ENCODE measurements at places on chromosomes 6 and 20. TPM values are rescaled to one million over a fixed set of nuclear protein-coding genes. Genes with fewer than 3 reads are reported as not detected.

GRCh38 chr20:1423625-1424106 lies 30.8 kb upstream of the FKBP1A start:
- peak; percentile 90 for DNase-seq

Gene OR2J1
- polyA plus RNA-seq: not detected

- DNase-seq: no peak
These were observed 68.0 kb upstream of the KCNQ5 start for GRCh38 chr6:72553531-72554511.

Gene FAM83C
- polyA plus RNA-seq: not detected

Gene EMILIN3
- polyA plus RNA-seq: 18.6 TPM

DNA sequence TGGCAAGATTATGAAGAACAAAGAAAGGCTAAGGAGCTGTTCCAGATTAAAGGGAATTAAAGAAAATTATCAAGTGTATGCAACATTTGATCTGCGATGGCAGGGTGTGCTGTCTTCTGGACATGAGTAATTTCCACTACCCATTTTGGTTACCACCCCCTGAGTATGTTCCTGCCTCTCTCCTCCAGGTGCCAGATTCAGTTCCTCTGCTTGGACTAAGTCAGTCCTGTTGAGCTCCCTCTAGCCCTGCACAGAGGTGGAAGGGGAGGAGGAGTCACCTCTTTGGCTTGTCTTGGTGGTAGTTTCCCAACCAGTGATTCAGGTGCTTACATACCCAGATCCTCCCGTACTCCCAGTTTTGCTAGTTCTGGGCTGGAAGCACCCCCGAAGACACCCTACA lies 22.2 kb upstream of the SNRPB2 start:
- DNase-seq: no peak

DNA sequence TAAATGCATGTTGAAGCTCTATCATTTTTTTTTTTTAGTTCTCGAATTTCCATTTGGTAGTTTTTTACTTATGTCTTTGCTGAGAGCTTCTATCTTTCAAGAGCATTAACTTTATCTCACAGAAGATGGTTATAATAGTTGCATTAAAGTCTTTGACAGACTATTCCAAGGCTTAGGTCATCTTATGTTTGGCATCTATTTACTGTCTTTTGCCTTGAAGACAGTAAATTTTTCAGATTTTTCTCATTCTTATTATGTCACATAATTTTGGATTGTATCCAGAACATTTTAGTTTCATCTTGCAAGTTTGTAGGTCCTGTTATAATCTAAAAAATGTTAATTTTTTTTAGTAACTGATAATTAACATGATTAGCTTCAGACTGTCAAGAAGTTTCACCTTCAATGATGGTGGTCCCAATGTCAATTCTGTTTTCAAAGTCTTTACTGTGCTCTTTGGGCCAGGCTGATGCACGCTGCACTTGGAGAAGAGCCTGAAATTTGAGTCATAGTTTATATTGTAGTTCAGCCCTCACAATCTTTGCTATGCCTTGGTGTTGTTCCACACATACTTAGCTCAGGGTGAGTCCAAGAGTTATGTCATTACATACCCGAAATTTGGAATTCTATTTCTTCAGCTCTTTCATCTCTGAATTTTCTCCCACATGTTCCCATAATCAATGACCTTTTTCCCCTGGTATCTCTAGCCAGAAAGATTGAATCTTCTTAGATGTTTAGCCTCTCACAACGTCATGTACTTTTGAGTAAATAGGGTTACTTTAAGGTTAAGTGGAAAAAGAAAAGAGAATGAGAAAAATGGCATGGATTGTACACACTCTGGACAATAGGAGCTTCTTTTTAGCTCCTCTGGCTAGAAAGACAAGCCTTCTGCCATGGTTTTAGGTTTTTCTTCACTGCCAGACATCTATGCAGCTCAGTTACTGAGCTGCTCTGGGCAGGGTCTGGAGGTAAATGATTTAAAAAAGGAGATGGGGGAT lies 110.3 kb upstream of the BTBD3 start:
- no peak for DNase-seq

Gene FLRT3
- 0.87 TPM for polyA plus RNA-seq

Gene DDX43
- polyA plus RNA-seq: not detected

- DNase-seq: no peak
These were observed 296.5 kb upstream of the RUNX2 start for GRCh38 chr6:45031601-45032000.

- DNase-seq: no peak
These were observed 84.9 kb downstream of the TIAM2 start for GRCh38 chr6:155079985-155080452.

Gene CEP85L
- 2.2 TPM for polyA plus RNA-seq

Gene RHAG
- polyA plus RNA-seq: not detected

Gene RAD21L1
- polyA plus RNA-seq: not detected

DNA sequence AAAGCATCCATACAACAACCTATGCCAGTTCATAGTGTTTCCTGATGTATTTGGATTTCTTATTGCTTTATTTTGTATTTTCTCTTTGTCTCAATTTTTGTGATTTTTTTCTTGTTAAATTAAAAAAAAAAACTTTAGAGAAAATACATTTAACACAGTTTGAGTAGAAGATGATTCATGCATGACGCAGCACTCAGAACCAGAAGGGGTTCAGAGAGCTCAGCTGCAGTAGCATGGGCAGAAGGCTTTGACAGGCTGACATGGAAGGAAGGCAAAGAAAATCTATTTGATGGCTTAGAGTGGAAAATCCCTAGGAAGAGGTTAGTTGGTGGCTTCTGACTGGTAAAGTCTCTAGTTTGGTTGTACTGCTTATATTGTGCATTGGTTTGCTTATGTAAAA lies 207.2 kb upstream of the STXBP5 start:
- DNase-seq: peak; percentile 13

DNA sequence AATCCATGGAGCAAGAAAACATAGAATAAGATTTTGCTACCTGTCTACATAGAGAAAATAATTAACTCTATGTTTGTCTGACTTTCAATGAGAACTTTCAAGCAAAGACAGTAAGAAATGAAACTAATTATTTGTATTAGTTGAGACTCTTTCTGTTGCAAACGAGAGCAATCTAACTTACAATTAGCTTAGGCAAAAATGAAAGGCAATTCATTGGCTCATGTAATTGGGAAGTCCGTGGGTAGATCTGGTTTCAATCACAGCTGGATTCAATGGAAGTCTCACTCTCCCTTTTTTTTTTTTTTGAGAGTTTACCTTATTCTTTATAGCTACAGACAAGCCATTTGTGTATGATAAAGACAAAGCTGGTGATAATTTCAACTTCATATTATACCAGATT lies 68.2 kb upstream of the STXBP5 start:
- DNase-seq: no peak

DNA sequence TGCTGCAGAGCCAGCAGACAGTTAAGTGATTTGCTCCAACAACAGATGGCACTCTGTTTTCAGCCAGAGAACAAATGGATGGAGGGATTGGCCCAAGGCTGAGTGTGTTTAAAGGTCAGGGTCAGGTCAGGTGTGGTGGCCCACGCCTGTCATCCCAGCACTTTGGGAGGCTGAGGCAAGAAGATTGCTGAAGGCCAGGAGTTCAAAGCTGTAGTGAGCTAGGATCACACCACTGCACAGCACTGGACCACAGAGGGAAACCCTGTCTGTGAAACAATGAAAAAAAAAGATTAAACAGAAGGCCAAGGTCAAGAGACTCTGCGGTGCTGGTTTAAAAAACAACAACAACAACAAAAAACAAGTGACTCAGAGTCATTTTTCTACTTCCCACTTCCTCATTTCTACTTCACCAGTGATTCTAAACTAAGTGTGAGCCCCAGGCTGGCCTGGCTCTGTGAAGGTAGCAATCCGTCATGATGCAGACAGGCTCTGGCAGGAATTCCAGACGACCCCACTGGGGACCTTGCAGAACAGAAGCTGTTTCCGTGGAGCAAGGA lies 42.5 kb upstream of the ARMC2 start:
- DNase-seq: no peak

GRCh38 chr6:74368746-74369145 lies 672.7 kb downstream of the CD109 start:
- no peak for DNase-seq

Gene SLC22A7
- not detected for polyA plus RNA-seq

DNA sequence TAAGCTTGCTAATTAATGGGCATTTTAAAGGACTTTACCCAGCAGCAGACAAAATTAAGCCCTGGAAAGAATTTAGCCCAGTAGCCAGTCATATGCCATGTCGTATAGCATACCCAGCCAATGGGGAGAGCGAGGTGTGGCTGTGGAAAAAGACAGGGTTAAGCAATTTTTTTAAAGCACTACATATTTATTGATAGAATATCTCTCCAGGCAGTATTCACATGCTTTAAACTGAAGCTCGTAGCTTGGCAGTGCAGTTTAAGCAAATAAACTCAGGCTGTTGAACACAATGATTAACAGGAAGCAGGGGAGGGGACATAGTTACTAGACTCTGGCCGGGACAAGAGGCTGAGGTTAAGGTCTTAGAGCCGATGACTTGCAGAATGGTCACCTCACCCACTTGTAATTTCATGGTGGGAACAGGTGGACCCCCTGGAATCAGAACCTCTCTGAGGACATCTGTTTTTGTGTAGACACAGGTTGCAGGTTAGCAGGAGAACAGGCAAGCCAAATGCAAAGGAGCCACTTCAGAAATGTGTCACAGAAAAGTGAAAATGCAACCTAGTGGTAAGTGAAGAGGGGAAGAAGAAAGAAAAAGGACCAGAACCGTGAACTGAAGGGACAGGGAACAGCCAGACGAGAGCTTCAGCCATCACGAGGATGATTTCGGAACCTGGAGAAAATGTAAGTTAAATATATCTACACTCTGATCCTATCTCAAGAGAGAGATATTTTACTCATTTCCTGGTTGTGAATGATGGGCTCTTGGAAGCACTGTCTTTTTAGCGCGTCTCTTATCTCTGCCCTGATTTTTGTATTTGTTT lies 7.2 kb downstream of the GCNT2 start:
- DNase-seq: no peak

Gene FABP7
- 31.2 TPM for polyA plus RNA-seq

GRCh38 chr20:58981628-58982364 lies 740 bp downstream of the NELFCD start:
- peak; percentile 36 for DNase-seq

Gene CAGE1
- polyA plus RNA-seq: not detected

Gene PPP1R14C
- polyA plus RNA-seq: 1.8 TPM

DNA sequence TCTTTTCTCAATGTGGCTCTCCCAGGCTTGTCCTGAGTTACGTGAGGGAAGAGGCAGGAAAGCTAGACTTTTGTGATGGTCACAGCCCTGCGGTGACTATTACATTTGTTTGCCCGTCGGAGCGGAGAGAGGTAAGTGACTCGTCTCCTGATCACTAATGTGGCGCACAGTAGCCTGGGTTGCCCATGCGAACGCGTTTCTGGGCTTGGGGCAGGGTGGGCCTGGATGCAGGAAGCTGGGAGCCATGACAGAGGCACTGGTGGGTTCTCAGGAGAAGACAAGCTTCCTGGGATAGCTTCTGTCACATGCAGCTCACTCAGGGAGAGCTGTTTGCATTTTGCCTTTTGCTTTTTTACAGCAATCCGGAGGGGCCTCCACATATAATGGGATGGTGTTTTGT lies 60.6 kb downstream of the IGF2R start:
- DNase-seq: no peak

Gene PHACTR1
- polyA plus RNA-seq: 38.5 TPM

DNA sequence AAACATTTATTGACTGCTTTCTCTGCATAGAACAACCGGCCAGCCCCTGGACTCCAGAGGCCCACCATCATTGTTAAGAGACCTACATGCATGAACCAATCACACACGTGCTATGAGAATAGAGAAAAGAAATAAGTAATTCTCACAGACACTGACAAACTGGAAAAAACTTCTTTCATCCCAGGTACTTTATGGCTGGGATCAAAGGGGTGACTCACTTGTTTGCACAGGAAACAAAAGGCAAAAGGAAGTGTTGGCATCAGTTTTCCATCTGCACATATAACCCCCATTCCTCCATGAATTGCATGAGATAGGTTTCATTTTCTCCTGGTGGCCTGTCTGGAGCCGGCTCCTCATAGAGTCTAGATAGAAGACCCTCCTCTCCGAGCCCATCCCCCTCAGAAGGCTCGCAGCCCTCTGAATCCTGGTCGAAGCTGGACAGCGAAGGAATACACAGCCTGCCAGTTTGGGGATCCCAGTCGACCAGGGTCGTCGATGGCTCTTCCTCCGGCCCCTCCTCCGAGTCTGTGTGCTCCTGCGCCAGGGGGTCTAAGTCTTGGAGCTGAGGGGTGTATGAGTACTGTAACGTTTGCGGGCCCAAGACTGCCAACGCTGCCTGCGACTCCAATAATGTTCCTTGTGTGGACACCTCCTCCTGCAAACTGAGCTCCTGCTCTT lies 43.3 kb downstream of the IL20RA start:
- DNase-seq: no peak

Gene CFB
- polyA plus RNA-seq: 4.8 TPM

- no peak for DNase-seq
These were observed 42.1 kb upstream of the CDH22 start for GRCh38 chr20:46350201-46350985.

DNA sequence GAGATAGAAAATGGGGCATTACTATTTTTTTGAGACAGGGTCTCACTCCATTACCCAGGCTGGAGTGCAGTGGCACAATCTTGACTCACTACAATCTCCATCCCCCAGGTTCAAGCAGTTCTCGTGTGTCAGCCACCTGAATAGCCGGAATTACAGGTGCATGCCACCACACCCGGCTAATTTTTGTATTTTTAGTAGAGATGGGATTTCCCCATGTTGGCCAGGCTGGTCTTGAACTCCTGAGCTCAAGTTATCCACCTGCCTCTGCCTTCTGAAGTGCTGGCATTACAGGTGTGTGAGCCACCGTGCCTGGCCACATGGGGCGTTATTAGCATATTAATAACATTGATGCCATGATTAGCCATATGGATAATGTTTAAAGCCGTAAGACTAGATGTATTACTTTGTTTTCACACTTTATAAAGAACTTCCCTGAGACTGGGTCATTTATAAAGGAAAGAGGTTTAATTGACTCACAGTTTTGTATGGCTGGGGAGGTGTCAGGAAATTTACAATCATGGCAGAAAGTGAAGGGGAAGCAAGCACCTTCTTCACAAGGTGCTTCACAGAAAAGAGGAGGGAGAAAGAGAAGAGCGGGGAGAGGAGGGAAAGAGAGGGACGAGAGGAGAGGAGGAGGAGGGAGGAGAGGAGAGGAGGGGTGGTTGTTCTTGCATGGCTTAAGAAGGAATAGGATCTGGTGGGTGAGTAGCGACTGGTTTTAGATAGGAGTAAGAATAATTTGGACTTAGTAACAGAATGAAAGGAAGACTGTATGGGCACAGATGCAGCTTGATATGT lies 51.9 kb downstream of the MYO6 start:
- no peak for DNase-seq

Gene IMPG1
- 0.08 TPM for polyA plus RNA-seq

DNA sequence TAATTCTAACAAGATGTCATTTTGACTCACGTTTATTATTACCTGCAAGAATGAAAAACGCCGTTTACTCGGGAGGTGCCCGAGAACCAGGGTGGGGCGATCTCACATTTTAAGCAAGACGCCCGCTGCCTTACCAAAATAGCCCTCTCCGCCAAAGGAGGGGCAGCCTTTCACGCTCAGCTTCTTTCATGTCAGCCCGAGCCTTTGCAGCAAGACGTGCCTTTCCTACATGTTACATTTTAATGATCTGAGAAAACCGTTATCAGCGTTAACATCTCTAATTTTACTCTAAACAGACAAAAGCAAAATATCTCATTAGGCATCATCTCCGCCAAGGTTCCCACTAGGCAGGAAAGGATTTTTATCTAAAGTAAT lies 2.0 kb downstream of the BACH2 start:
- peak; percentile 72 for DNase-seq

- DNase-seq: no peak
These were observed 100.0 kb upstream of the JARID2 start for GRCh38 chr6:15145821-15146220.
